ENCODE measurements at places on chromosomes 2 and 18.

GRCh38 chr18:42514512-42514911 is 559.5 kb downstream of the PIK3C3 start:
- no peak for DNase-seq

- peak; percentile 27 for DNase-seq
Measured at GRCh38 chr18:45920367-45920766, 46.8 kb downstream of the EPG5 start.

DNA sequence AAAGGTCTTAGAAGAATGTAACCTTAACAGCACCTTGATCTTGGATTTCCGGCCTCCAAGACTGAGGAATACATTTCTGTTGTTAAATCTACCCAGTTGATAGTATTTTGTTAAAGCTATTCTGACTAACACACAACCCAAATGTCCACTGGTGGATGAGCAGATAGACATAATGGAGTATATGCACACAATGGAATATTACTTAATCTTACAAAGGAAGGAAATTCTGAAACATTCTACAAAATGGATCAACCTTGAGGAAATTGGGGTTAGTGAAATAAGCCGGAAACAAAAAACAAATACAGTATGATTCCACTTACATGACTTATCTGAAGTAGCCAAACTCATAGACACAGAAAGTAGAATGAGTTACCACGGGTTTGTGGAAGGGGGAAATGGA is 168.7 kb downstream of the ZNF804A start:
- no peak for DNase-seq

DNA sequence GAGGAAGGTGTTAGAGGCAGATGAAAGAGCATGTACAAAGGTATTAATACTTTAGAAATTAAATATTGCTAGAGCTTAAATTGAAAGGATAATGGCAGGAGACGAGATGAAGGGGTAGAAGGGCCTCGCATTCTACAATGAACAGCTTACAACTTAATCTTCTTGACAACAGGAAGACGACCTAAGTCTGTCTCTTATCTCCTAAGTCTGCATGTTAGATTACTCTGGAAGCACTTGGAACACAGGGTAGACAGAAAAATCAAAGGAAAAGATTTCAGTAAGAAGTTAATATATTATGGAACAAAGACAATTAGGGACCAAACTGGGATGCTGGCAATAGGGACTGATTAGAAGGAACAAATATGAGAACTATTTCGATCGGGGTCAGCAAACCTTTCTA is 34.9 kb downstream of the SMC6 start:
- no peak for DNase-seq

DNA sequence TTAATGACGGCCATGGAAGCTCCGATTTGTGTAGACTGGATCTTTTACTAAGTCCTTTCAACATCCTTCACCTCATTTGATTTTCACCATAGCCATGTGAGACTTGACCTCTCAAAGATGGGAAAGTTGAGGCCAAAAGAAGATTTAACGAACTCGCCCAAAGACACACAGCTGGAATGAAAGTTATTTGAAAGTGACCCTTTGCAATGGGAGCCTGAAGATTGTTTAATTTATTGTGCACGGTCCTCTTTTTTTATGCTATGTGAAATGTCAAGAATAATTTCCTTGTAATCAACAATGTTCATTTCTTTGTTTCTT is 58.0 kb upstream of the COPS8 start:
- no peak for DNase-seq

GRCh38 chr2:176533505-176534193 is 264.4 kb downstream of the MTX2 start:
- no peak for DNase-seq

DNA sequence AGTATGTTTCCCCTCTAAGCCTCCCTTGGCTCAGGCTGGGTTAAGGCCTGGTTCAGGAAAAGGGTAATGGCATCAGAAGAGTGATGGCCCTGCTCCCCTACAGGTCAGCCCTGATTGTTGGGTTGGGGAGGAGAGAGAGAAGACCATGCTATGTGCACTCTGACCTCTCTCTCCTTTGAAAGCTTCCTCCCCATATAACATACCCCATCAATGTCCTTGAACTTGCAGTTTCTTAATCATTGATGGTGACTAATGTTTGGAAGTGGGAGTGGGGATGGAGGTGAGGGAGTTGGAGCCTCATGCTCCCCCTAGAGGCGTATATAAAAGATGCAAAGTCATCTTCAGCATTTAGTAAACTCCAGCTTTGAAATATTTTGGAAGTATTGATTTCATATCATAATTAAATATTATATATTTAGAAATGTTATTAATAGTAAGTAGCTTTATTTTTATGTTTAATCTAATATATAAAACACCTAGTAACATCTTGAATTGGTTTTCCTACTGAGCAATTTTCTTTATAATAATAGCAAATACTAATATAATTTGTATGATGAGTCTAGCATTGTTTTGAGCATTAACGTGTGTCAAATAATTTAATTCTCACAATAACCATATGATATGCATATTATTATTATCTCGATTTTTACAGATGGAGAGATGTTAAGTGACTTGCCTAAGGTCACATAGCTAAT is 8.8 kb downstream of the PLCL1 start:
- no peak for DNase-seq

- DNase-seq = no peak
Measured at GRCh38 chr18:62766266-62766665, 50.9 kb downstream of the PHLPP1 start.
